Caco-2 (cell line): ENCODE measurements at places on chromosomes 2 and 18. TPM values are rescaled to one million over a fixed set of nuclear protein-coding genes. Genes with fewer than 3 reads are reported as not detected.

The GDF7 gene
- 1.7 and 1.8 TPM in 2 replicates for total RNA-seq

The TBC1D8 gene
- total RNA-seq = 29.3 and 29.5 TPM in 2 replicates

The TCF7L1 gene
- 27.7 and 29.0 TPM in 2 replicates for total RNA-seq

The BOLL gene
- total RNA-seq = not detected in 2 replicates

The CREG2 gene
- total RNA-seq = 119 and 120 TPM in 2 replicates

The NTSR2 gene
- total RNA-seq = not detected in 2 replicates

The IRS1 gene
- 27.9 and 32.4 TPM in 2 replicates for total RNA-seq

The MAP3K2 gene
- total RNA-seq = 35.0 and 38.7 TPM in 2 replicates

The RUFY4 gene
- total RNA-seq = not detected in 2 replicates

The REEP1 gene
- 14.9 and 16.6 TPM in 2 replicates for total RNA-seq

The TM4SF20 gene
- total RNA-seq = 0.20 and 0.28 TPM in 2 replicates

The COL4A4 gene
- total RNA-seq = 8.7 and 9.5 TPM in 2 replicates

The GCKR gene
- total RNA-seq = 0.65 TPM in 1 of 2 replicates, not detected in the other

The PARD6G gene
- total RNA-seq = 1.0 and 1.3 TPM in 2 replicates

The EVX2 gene
- 0.07 TPM in 1 of 2 replicates, not detected in the other for total RNA-seq

The TUBA4B gene
- not detected in 2 replicates for total RNA-seq

The MATN3 gene
- 16.2 and 18.1 TPM in 2 replicates for total RNA-seq

The ZNF532 gene
- total RNA-seq = 27.7 and 32.7 TPM in 2 replicates

The SERPINB13 gene
- not detected in 2 replicates for total RNA-seq

The C1GALT1C1L gene
- 0.37 and 1.0 TPM in 2 replicates for total RNA-seq

The TET3 gene
- 27.5 and 27.8 TPM in 2 replicates for total RNA-seq

The AGBL5 gene
- 31.4 and 34.1 TPM in 2 replicates for total RNA-seq

The GALR1 gene
- total RNA-seq = not detected in 2 replicates

The RTKN gene
- total RNA-seq = 123 and 139 TPM in 2 replicates

The C2orf78 gene
- total RNA-seq = not detected in 2 replicates

The EGR4 gene
- total RNA-seq = 0.30 TPM in 1 of 2 replicates, not detected in the other

The FAM237A gene
- not detected in 2 replicates for total RNA-seq

The RBM44 gene
- 0.14 TPM in 1 of 2 replicates, not detected in the other for total RNA-seq

The LMAN1 gene
- 40.6 and 41.7 TPM in 2 replicates for total RNA-seq

The HOXD11 gene
- not detected in 2 replicates for total RNA-seq

The C2orf66 gene
- total RNA-seq = not detected in 2 replicates
